ENCODE measurements at places on chromosomes 2 and 18.

- no peak for DNase-seq
Observed at GRCh38 chr2:167013227-167013626, 124.9 kb downstream of the XIRP2 start.

DNA sequence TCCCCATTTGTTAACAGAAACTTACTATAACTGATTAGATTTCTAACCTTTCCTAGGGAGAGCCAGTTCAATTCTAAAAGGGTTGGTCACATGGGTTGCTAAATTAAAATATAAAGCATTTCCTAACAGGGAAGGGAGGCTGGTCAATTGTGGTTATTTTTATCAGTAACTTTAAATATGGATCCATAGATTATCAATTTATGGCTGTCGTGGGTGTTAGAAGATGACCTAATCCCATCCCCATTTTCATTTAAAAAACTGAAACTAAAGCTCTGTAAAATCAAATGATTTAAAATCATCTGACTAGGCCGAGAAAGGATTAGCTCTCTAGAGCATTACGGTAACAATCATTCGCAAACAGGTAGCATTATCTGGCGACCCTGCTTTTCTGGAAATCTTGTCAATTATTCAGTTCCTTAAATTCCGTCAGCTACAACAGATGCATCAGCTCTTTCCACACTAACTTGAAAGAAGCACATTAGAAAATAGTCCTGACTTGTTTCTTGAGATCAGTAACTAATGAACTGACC, 953 bp upstream of the HNRNPA3 start:
- DNase-seq: no peak

DNA sequence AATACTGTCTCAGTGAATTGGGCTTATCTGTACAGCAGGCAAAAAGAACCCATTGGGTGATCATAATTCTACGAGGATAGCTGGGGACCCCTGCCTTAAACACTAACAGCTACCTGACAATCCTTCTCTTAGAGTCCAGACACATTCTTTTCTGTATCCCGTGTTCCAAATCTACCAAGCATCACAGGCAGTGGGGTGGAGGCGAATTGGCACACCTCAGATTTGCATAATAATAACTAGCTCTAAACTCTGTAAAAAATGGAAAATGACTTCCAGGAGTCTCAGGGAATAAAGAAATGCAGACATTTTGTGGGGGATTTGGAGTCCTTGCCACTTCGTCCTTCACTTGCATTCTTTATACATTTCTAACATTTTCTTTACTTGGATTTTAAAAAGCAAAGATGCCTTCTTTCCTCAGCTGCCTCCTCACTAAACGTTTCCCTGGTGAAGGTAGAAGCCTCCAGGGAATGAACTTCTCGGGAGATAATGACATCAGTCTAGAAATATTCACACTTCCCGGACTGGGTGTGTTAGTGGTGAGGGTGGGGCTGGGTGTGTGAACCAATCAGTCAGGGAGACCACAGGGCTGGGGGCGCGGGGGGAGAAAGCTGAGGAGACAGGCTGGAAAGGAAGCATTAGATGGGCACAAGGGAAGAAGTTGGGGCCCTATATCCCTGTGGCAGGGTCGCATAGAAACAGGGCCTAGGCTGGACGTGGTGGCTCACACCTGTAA, 59.1 kb upstream of the BOD1L2 start:
- DNase-seq: no peak

DNA sequence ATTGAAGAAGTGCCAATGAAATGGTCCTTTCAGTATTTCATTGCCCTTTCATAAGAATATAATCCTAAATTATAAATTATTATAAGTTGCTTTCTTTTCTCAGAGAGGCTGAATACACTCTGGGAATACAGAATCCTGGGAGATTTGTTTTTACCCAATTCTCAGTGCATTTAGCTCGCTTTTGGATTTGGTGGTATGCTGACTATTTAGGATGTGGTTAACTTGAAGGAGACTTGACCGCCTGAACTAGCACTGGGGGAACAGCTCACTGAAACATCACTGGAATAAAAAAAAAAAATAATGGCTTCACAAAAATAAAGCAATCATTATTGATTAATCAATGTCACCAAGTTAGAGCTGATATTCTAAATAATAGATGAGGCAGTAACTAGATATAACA, 10.2 kb downstream of the TNFAIP6 start:
- no peak for DNase-seq

DNA sequence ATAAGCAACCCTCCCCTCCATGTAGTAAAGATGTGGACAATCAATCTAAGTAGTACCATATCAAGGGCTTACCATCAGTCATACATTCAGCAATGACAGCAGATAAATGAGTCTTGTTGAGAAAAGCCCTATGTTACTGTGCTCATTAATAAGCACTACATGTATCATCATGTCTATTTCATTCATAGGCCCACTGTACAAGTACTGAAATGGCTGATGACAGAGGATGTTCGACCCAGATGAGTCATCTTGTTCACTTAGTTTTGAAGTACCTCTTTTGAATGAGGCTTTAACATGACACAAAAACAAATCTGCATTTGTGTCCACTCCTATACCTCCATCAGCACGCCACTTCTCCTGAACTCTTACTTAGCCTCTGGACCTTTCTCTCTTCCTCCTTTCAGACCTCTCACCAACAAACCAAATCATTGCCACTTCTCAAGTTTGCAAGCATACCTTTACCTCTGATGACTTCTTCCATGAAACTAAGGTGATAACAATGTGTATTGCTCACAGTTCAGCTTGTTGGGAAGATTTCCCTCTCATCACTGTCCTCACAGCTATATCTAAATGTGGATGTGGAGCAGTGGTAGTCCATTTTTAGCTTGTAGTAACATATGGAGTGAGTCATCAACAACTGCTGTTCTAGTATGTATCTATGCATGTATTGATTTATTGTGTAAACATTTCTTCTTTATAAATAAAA, 921.0 kb upstream of the SLC39A10 start:
- no peak for DNase-seq

DNA sequence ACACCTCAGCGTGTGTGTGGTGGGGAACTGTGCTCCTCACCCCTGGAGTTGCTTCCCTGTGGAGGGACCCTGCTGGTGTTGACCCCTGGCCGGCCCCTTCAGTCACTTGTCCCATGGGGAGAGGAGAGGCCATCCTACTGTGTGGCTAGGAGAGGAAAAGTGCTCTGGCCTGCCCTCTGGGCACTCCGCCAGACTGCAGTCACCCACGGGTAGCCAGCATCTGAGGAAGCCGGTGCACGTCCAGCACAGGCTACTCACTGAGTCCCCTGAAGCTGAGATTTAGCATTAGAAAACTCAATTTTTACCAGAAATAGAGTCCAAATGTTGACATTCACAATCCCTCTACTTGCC, 211.5 kb upstream of the RAB6C start:
- no peak for DNase-seq

GRCh38 chr18:47754311-47755101, 176.0 kb downstream of the SMAD2 start:
- peak; percentile 44 for DNase-seq
